NCI-H1105 treated with DMSO at 0.1 percent for 48 hours (cell line): ENCODE measurements at places on chromosomes 7 and 10.

DNA sequence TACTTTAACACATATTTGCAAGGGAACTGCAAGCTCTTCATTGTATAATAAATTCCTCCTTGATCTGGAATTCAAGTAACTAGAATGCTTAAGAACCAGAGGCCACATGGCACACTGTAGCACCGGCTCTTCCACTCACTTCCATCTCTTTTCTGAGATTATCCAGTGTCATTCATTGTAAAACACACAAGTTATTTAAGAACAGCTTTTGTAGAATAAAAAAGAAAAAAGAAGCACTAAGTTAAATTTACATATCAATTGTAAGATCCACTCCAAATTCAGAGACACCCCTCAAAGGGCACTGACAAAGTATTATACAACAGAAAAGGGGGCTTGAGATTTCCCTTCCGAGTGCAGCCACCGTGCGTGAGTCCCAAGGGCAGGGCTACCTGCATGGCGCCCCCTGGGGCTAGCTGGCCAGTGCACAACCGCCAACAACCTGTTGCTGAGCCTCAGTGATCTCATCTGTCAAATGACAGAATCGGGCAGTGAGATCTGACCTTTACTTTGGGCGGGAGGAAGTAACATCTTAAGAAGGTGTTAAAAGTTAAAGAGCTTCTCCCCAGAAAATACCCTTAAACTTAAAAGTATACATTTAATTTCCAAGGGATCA, 12.5 kb downstream of the GLI3 start:
- no peak for DNase-seq

- no peak for DNase-seq
Measured at GRCh38 chr10:119640384-119640783, 10.8 kb upstream of the BAG3 start.

DNA sequence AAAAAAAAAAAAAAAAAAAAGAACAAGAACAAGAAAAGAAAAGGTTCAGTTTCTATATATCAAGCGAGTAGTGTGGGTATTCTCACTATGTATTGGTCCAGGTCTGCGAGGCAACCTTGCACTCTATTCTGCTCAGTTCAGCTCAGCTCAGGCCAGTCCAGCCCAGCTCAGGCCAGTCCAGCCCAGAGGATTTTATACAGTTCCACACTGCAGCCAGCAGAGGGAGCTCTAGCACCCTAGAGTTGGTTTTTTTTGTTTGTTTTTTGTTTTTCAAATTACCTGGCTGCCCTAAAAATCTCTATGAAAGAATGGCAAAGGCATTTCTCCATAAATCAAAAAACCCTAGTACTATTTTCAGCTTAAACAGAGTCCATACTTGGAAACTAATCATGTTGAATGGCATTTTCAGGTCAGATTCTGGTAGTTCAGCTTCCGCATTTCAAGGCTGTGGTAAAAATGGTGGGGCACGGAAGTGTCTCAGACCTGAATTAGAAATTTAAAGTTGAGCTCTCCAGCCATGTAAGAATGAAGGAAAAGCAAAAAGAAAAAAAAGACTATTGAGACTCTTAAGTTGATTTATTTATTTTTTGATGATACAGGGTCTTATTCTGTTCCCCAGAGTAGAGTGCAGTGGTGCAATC, 55.2 kb upstream of the GSDME start:
- peak; percentile 32 for DNase-seq

- peak; percentile 62 for DNase-seq
Measured at GRCh38 chr7:144835155-144835611, 670 bp downstream of the TPK1 start.

DNA sequence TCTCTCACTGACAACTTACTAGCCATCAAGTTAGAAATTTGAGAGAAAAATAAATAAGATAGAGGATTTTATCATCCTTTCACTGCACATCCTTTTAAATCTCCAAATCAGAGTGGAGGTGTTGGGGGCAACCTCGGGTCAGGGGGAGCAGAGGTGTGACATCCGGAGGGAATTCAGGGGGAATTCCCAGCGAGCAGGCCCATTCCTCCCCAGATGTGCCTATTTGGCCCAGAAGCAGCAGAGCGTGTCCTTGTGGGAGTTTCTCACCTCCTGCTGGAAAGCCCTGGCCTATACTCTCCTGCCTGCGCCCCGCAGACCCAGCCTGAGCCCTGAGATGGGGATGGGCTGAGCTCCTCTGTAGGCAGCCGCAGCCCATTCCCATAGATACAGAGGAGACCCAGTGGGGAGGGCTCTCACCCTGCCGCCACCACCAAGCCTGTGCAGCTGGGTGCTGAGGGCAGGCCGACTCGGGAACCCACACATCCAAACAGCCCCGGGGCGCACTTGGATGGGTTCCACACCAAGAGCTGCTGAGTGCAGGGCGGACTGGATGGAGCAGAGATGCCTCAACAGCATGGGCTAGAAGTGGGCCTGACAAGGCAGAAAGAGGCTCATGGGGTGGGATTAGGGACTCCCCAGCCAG, 124.5 kb downstream of the CXCL12 start:
- no peak for DNase-seq

DNA sequence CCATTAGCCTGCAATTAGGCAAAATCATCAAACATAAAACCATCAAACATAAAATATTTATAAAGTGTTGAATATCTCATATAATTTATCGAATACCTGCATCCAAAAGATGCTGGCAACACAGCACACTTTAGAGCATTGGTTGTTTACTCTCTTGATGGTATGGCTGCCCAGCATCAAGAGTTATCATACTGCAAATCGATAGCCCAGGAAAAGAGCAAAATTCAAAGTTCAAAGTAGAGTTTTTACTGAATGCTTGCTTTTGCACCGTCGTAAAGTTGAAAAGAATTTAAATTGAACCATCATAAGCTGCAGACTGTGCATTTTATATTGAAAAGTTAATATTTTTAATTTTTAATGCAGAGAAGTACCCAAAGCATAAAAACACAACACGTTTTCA, 4.2 kb upstream of the GSTO2 start:
- no peak for DNase-seq
